Stimulated activated CD4-positive, alpha-beta T cell treated with anti-CD3 and anti-CD28 coated beads, Interleukin-1b, Interleukin-23, amount 100 ng/mL, for 4 hours (primary cell): ENCODE measurements at places on chromosomes 11 and 22.
A peak's percentile ranks its signal among the peaks of the same experiment; 100 is the strongest.

DNA sequence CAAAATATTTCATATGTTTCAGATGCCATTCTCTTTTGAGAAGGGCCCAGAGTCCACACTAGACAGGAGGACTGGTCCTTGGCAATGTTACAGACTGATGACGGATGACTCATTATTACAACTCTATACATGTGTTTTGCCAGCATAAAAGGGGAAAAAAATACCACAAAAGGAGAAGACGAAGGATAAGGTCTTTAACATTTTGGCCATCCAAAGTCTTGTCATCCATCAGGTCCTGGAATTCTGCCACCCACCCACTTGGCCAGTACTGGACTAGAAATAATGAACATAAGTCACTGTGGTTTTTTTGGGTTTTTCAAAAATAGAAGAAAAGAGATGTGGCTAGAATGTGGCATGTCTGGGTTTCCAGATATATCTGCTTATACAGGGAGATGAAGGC, 57.7 kb upstream of the BDNF start:
- no peak for DNase-seq

DNA sequence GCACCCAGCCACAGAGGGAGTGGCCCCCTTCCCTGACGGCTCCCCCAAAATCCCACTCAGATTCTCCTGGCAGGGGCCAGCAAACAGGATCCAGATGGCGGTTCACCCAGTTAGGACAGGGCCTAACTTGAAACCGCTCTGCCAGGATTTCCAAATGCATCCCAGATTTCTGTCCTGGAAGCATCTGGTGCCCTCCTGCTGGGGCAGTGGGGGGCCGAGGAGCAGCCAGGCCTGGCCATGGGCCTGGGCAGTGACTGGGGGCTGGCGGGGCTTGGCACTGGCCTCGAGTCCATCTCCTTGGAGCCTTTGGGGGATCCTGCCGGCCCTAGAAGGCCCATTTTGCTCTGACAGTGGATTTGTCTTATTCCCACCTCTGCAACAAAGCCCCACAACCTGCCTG, 17.9 kb upstream of the EMID1 start:
- DNase-seq = no peak

GRCh38 chr22:48054596-48054995, 1292.1 kb downstream of the TBC1D22A start:
- no peak for DNase-seq

- DNase-seq = no peak
These were observed 27.2 kb downstream of the SIK2 start for GRCh38 chr11:111629499-111629898.

DNA sequence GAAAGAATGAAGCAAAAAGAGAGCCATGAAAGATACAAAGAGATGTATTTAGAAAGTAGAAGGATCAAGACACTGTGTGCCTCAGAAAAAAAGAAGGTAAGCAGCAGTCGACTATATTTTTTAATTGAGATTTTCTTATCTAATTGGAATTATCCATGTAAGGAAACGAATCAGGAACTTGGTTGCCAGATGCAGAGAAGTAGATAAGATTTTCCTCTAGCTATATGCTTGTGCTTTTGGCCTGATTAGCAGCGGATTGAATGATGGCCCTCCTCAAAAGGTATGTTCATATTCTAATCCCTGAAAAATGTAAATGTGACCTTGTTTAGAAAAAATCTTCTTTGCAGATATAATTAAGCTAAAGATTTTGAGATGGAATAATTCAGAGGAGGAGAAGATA, 43.9 kb upstream of the CARD18 start:
- no peak for DNase-seq

- DNase-seq = no peak
These were observed 43.2 kb upstream of the ACCSL start for GRCh38 chr11:44004452-44005062.

- no peak for DNase-seq
These were observed 1.1 kb upstream of the ADM start for GRCh38 chr11:10303558-10304363.

DNA sequence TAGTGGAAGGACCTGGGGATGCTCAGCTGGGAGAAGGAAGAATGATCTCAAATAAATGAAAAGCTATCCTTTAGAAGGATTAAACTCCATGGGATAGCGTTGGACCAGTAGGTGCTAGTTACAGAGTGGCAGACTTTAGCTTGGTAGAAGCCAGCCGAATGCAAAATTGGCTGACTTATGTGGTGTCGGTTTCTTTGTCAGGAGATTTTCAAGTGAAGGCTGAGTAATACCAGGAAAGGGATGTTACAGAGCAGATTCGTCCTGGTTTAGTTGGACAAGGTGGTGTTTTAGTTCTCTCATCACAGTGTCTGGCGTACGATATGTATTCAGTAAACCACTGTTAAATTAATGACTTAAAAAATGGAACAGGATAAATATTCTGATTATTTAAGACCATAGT, 26.0 kb downstream of the FDX1 start:
- no peak for DNase-seq

DNA sequence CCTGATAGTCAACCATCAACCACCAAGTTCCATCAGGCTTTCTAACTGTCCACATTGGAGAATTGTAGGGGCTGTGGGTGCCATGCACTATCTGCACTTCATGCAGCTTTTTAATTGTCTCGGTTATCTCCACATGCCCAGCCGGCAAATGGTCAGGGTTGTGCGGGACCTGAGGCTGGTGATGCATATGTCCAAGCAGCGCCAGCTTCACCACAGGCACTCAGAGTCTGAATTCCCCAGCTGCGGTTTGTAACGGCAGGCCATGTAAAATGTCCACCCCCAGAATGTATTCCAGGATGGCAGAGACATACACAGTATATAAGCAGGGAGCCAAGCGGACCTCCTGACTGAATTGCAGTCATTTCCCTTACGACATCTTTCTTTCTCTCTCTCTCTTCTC, 435.6 kb downstream of the DYNC2H1 start:
- no peak for DNase-seq

DNA sequence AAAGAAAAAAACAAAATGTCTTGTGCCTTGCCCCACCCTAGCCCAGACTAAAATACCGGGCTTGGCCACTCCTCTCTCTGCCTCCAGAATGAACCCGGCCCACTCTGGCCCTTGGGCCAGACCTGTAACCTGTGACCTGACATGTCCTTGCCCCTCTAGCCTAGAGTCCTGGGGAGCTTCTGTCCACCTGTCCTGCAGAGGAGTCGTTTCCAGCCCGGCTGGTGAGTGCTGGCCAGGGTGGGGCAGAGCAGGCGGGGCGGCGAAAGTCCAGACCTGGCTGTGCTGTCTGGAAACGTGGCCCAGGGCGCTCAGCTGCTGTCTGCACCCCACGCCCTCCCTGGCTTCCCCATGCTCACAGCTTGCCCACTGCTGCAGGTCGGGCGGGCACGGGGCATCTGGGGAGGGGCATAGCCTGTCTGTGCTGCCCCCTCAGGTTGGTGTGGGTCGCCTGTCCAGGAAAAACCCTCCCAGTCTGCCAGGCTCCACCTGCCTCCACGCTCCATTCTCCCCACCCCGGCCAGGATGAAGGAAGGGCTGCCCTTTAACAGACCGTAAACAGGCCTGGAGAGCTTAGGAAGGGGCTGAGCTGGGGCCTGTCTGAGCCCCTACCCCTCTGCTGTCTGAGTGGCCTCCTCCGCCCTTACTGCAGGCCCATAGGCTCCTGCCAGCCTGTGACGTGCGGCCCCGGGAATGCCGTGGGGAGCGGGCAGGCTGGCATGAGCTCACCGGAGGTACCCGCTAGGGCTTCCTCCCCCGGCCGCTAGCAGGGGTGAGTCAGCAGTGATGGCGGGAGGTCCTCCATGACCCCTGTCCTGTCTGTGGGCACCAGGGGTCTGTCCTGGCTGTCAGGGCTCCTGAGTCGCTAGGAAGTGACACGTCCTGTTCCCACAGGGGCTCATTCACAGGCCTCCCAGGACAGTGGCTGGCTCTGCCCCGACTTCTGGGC, 1.9 kb downstream of the CD151 start:
- DNase-seq = no peak

GRCh38 chr11:85827748-85828639, 17.1 kb upstream of the SYTL2 start:
- no peak for DNase-seq

DNA sequence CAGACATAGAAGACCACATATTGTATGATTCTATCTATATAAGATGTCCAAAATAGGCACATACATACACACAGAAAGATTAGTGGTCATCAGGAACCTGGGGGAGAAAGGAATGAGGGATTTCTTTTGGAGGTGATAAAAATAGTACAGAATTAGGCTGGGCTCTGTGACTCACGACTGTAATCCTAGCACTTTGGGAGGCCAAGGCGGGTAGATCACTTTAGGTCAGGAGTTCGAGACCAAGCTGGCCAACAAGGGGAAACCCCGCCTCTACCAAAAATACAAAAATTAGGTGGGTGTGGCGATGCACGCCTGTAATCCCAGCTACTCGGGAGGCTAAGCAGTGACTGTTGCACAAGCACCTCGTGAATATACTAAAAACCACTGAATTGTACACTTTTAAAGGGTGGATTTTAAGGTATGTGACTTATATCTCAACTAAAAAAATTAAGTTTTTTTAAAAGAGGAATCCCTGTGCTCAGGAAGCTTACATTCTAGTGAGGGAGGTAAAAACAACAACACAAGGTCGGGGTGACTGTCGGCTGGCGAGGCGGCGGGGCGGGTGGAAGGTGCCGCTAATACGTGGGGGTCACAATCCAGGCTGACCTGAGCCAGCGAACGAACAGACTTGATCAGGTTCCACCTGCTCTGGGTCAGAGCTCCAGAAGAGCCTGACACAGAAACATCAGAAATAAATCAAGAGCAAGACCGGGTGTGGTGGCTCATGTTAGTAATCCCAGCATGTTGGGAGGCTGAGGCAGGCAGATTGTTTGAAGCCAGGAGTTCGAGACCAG, 25.3 kb upstream of the TESMIN start:
- no peak for DNase-seq

DNA sequence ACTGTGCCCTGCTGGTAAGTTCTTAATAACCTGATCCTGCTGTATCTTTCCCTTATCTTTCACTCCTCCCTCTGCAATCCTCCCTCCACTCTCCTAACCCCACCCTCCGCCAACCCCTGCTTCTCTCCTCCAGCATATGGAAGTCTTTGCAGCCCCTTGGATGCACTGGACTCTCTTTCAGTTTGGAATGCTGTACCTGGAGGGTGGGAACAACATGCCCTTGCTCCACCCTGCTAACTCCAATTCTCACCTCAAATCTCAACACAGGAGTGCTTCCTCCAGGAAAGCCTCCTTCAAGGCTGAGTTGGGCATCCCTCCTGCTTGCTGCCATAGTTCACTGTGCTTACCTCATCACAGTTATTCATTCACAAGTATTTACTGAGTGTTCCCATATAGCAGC, 52.8 kb upstream of the LDLRAD3 start:
- no peak for DNase-seq

DNA sequence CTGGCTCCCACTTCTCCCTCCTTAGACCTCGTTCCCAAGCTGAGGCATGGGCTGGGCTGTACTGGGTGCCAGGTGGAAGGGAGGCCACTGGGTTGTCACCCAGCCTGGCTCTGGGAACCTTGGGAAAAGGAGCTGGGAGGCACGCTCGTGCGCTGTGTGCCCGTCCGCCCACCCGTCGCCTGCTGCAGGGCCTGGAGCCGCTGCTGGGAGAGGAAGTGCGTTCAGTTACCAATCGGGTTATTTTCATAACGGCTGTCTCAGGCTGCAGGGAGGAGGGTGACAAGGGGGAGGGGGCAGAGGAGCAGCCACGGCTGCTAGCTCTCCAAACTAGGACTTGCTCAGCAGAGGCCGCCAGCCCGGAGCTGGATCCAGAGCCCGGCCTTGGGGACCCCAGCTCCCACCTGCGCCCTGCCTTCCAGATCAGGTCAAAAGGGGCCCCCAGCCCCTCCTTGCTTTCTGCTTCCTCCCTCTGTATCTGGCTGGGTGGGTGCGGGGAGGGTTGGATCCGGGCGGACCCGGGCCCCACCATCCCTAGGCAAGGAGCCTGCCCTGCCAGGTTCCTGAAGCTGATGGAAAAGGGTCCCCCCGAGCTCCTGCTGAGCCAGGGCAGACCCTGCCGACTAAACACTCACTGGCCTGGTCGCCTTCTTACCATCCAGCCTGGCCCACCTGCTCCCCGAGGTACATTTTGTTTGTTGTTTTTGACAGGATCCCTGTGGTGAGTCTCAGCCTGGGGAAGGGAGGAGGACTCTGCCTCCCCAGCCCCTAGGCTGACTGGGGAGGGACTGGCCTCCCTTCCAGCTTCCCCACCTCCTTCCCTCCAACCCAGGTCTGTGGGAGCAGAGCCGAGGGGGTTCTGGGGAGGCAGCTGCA, 14.3 kb downstream of the DGKZ start:
- DNase-seq = no peak

DNA sequence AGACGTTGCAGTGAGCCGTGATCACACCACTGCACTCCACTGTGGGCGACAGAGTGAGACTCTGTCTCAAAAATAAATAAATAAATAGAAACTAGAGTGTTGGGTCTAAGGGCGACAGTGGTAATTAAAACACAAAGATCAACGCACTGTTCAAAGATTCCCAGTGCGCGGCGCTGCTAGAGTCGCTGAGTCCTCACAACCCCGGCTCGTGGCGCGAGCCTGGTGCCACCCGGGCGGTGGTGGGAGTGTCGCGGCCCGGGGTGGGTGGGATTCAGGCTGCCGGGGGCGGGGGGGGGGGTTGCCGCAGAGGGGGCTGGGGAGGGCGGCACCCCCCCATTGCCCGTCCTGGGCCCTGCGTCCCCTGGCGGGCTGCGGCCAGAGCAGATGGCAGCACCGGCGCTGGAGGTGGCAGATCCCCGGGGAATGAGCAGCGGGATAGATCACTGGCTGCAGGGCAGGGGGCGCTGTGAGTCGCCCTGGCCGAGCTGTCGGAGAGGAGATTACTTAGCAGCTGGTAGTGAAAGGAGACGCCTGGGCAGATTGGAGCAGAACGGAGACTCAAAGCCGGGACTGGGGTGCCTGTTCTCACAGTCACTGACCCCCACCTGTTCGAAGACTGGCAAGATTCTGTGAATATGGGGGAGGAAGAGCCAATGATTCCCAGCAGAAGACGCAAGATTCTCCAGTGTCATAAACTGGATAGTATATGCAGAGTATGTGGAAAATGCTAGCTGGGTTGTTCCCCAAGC, 30.2 kb upstream of the APOBEC3A start:
- DNase-seq = peak; percentile 47

GRCh38 chr22:29596408-29596807, 7.0 kb upstream of the NF2 start:
- no peak for DNase-seq

DNA sequence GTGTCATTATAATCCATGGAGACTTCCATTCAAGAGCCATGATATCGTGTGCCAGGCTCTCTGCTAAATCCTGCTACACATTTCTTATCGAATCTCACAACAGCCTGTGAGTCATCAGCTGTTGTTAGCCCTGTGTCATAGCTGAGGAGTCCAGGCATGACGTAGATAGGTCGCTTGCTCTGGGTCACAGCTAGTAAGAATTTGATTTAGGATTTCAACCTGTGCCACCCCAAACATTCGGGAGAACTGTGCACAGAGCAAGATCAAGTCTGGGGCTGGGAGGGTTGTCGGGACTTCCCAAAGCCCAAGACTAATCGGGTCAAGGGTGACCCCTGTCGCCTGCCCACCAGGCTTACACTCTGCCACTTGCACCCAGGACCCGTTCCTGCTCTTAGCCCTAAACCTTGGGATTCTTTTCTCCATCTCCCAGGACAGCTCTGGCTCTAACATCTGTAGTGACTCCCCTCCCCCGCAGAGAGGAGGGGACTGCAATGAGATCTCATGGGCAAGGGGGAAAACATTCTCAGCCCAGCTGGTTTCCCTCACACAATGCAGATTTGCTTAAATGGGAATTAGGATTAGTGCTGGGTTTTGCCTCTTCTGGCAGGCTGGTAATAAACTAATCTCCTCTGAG, 34.3 kb downstream of the TSPAN18 start:
- no peak for DNase-seq

GRCh38 chr11:67584205-67584880, 731 bp downstream of the GSTP1 start:
- DNase-seq = no peak

GRCh38 chr11:62613291-62613778, 278 bp downstream of the ROM1 start:
- DNase-seq = no peak
